LoVo (cell line): ENCODE measurements at places on chromosomes 3 and 15.

DNA sequence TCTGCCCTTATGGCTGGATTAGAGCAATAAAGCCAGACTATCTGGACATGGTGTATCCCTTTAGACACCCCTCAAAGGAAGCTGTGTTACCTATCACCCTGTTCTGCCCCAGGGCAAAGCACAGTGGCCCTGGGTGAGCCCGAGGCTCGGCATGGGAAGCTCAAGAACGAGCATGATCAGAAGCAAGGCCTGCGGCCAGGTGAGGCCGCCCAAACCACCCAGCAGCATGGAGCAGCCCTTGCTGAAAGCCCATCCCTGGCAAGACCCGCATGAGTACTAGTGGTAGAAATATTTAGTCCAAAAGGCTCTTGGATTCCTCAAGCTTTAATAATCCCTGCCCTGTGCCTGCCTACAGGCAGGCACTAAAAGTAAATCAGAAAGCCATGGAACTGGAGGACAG is 261.1 kb downstream of the MEX3B start:
- no peak for DNase-seq

DNA sequence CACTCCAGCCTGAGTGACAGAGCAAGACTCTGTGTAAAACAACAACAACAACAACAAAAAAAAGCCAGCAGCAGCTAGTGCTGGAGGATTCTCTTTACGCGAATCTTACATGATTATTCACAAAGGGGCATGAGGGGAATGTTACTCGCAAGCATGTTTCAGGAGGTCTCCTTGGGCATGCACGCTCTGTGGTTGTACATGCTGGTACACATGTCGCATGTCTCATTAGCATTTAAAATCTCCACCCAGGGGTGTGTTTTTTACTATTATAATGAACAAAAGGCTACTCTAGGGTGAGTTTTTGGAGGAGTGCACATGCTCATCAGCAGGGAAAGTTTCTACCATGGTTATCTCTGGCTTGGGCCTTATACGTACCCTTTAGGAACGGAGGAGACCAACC is 12.7 kb upstream of the PLCH1 start:
- DNase-seq, result no peak

DNA sequence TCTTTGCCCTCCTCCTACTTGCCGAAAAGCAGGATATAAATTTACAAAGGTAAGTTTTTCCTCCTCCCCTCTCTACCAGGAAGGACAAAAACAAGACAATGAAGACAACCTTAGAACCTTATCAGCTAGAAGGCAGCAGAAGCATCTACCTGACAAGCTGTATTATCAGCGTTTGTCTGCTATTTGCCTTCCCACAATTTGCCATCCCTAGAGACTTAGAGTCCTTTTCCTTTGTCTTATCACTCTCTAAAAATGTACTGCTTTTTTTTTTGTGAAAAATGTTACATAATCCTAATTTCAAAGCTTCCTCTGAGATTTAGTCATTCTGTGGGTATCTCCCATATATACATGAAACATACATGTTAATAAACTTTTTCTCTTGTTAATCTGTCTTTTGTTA is 176.9 kb upstream of the PROK2 start:
- no peak for DNase-seq

DNA sequence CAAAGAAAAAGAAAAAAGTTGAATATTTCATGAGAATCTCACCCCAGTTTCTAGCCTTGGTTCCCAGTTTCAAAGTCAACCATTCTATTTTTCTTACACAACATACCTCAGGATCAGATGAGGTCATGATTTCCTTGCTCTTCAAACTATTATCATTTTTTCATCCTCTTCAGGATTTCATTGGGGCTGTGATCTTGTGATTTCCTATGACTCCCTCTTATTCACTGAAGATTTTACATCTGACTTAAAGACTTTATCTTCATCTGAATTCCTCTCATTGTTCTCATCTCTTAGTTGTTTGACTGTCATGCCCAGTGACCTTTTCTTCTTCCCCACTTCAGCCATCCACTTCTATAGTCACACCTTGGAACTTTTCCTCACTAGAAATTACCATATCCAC is 3.1 kb upstream of the C3orf33 start:
- DNase-seq, result no peak

DNA sequence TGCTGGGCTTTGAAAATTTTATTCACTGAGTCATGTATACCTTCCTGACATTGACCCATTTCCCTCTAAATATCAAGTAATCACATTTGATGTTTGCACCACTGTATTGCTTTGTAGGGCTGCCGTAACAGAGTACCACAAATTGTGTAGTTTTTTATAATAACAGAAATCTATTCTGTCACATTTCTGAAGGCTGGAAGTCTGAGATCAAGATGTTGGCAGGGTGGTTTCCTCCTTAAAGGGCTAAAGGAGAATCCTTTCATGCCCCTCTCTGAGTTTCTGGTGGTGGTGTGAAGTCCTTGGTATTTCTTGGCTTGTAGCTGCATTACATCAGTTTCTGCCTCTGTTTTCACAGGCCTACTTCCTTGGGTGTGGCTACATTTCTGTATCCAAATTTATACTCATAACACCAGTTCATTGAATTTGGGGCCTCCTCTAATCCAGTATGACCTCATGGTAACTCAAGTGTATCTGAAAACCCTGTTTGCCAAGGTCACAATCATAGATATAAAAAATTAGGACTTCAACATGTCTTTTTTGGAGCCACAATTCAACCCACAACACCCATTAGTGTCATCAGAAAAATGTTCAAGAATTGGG is 29.1 kb upstream of the ST6GAL1 start:
- no peak for DNase-seq

- DNase-seq, result no peak
Observed at GRCh38 chr3:143507735-143508580, 340.3 kb downstream of the SLC9A9 start.

GRCh38 chr3:308597-309321 is 112.2 kb downstream of the CHL1 start:
- DNase-seq, result no peak

DNA sequence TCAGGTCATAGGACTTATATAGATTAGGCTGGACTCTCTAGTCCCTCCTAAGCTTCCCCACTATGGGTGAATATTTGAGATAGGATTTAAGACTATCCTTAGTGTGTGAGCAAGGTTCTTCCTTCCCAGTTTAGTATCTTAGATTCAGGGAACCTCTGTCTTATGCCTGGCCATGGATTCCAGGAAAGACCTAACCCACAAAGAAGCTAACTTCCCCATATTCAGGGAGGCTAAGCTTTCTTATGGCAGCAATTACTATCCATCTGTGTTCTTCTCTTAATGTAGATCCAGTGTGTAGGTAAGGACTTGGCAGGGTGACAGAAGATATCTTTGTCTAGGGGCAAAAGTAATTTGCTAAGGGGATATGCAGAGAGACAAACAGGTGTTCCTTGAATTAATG is 25.5 kb upstream of the PIK3R4 start:
- no peak for DNase-seq

DNA sequence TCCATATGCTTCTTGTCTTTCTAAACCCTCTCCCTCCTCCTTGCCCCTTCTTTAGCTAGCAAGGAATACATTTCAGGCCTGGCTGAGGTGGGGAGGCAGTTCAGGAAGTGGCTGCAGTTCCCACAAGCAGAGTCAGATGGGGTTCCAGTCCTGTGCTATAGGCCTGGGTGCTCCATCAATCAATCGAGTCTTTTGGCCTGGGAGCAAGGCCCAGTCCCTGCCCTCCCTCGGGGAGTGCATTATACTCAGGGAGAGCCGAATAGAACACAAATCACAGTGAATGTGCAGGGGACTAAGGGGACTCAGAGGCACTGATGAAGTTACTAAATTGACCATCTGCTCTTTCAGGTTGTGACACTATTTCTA is 58.0 kb upstream of the HERC1 start:
- DNase-seq, result no peak

GRCh38 chr3:46660003-46660402 is 33.5 kb downstream of the ALS2CL start:
- no peak for DNase-seq

DNA sequence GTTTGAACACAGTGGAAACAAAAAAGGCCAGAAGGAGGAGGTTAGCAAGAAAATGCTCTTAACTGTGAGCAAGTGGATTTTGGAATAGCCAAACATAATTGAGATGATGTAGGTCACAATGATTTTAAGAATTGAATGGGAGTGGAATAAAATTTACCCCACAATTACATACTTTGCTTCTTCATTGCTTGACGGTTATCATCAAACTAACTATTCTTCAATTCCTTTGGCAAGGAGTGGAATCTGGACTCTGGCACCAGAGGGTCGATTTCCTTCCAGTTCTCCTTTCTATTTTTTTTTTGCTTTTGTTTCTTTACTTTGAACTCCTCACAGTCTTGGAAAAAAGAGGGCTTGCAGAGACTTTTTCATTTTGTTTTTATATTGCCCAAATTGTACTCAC is 634.5 kb upstream of the TGFBR2 start:
- DNase-seq, result no peak

DNA sequence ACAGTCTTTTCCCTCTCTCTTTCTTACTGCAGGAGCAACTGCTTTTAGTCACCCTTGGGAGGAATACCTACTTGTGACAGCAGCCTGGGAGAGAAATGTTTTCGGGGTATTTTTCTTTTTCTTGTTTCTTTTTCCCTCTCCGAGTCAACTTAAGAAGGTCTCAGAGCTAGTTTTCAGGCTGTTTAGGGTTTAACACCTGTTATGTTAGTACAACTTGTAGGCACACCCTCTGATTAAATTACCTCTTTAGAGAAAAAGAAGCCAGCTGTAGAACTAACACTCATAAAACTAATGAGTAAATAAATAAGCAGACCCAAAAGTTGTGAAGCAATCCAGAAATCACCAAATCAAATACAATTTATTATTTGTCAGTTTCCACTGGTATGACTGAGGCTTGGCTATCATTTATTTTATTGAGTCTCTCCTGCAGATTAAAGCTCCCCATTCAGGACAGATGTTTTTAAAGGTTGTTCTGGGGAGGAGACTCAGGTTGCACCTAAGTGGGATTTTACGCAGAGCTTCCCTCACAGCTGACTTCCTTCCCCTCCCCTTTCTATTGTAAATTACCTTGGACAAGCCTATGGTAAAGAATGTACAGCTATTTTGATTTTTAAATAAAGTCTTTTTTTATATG is 112.5 kb downstream of the FOXB1 start:
- peak; percentile 16 for DNase-seq

GRCh38 chr3:41247055-41248004 is 48.0 kb downstream of the CTNNB1 start:
- no peak for DNase-seq

- no peak for DNase-seq
Observed at GRCh38 chr15:64525828-64526530, 65.6 kb downstream of the ZNF609 start.

DNA sequence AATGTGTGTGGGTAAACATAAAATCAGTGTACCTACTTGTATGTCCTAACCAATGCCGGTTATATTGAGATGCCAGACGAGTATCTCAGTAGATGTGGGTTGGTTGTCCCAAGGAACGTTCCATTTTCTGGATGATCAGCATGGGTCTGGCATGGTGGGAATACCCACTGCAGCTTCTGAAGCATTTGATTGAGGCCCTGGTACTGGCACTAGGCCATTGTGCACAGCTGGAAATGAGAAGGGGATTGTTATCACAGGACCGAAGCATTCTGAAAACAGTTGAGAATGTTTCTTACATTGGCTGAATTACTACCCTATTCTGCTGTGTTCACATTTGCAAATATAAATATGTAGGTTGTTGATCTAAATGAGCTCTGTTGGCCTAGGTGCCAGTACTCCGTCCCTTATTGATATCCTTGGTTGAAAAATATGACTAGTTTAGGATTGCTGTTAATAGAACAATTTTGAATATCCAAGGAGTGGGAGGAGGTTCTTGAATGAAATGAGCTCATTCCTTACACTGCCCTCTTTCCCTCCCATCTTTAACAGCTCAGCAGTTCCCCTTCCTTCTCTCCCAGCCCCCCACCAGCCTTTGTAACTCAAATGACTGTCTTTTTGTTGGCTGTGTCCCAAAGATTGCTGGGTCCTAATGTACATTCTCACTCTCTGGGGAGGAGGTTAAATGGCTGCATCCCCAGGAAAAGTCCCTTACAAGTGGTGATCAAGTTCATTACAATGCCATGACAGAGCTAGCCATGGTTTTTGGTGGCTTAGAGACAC is 293.3 kb upstream of the TPM1 start:
- DNase-seq, result no peak

GRCh38 chr3:27716309-27716708 is 5.8 kb downstream of the EOMES start:
- DNase-seq, result no peak
